Activated effector memory CD4-positive, alpha-beta T cell treated with anti-CD3 and anti-CD28 coated beads, Interleukin-2, amount 50 U/mL, for 16 hours (primary cell): ENCODE measurements at places on chromosomes 2 and 18.
A peak's percentile ranks its signal among the peaks of the same experiment; 100 is the strongest.

DNA sequence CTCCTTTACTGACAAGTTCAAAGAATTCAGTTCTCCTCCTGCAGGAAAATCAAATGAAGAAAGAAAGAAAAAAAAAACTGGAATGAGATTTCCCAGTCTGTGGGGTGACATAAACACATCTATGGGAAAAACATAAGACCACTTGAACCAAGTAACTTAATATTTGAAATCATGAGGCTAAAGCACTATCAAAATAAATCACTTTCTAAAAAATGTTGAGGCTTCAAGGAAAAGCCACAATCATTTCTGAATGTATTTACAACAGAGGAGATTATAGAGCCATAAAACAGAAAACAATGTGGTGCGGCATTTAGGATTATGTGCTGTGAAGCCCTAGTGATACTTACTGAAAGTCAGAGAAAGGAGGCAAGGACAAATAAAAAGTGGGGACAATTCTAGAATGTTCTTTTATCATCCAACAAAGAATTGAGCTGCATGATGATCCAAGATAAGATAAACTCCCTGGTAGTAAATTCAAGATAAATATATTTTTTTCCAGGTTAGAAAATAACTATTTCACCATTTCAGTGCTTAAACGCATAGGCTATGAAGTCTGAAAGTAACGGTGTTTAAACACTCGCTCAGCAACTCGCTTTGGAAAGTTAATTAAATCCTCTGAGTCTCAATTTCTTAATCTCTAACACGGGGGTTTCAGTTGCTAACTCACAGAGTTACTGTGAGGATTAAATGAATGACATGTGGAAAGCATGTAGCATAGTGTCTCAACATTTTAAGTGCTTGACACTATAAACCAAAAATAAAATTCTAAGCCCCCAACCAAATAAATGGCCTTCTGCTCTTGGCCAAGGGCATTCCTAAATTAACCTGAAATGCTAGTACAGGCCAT lies 288.5 kb downstream of the AGPS start:
- DNase-seq: no peak

DNA sequence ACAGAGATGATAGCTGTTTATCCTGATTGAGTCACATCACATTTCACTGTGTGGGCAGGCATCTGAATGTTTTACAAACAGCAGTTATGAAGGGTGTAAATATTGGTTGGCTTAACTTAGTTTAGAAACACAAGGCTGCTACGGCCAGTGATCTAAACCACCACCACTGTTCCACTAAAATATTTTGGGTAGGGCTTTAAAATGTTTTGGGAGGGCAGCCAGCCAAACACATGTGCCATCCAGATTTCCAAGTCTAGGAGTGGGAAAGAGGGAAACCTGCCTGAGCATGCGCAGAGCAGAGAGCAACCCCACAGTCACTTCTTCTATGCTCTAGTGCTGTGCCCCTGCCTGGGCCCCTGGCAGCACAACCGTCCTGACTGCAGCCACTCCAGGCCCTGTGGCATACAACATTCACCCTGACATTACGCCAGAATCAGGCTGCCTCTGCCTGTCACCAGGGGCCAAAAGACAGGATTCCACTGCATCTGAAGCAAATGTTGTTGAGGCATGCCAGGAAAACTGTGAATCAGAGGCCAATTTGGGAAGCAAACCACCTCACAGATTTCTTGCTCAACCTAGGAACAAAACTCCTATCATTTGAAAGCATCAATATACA lies 74.8 kb upstream of the COL5A2 start:
- no peak for DNase-seq

DNA sequence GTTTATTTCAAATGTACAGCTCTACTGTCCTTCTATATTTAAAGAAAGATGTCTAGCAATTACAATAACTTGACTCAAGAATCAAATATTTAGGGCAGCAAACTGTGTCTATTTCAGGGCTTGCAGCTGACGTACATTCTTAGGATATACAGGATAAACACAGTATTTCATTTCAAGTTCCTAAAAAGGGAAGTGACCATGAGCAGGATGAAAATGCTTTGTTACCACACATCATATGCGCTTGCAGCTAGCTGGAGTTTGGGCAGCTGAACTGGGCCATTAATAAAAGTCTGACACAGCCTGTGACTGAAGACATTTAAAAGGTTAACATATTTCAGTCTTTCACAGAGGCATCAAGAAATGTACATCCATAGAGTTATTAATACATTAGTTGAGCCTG lies 264.6 kb upstream of the TRIB2 start:
- DNase-seq: no peak

GRCh38 chr2:213246497-213247281 lies 37.6 kb upstream of the SPAG16 start:
- peak; percentile 79 for DNase-seq

DNA sequence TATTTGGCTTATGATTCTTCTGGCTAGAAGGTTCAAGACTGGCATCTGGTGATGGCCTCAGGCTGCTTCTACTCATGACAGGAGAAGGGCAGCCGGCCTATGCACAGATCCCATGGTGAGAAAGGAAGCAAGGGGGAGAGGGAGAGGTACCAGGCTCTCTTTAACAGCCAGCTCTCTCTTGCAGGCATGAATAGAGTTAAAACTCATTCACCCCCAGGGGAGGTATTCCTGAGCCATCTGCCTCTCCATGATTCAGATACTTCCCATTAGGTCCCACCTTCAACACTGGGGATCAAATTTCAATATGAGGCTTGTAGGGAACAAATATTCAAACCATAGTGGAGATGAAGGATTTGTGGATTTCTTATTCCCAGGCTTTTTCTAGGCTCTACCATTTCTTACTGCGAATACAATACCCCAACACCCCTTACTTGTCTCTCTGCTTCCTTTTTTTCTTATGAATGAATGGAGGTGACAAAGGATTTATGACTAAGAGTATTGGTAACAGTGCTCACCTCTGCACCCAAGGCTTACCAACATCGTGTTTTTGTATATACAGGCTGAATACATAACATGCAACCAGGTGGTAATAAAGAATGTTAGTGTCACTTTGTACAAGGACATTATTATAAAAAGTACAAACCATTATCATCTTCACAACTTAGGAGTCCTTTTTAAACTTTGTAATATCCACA lies 454.6 kb upstream of the TRIB2 start:
- no peak for DNase-seq
